ENCODE measurements at places on chromosomes 2 and 18.

- DNase-seq = no peak
Observed at GRCh38 chr2:78061301-78061700, 539.1 kb upstream of the LRRTM4 start.

GRCh38 chr2:41965909-41966295, 81.9 kb upstream of the PKDCC start:
- no peak for DNase-seq

DNA sequence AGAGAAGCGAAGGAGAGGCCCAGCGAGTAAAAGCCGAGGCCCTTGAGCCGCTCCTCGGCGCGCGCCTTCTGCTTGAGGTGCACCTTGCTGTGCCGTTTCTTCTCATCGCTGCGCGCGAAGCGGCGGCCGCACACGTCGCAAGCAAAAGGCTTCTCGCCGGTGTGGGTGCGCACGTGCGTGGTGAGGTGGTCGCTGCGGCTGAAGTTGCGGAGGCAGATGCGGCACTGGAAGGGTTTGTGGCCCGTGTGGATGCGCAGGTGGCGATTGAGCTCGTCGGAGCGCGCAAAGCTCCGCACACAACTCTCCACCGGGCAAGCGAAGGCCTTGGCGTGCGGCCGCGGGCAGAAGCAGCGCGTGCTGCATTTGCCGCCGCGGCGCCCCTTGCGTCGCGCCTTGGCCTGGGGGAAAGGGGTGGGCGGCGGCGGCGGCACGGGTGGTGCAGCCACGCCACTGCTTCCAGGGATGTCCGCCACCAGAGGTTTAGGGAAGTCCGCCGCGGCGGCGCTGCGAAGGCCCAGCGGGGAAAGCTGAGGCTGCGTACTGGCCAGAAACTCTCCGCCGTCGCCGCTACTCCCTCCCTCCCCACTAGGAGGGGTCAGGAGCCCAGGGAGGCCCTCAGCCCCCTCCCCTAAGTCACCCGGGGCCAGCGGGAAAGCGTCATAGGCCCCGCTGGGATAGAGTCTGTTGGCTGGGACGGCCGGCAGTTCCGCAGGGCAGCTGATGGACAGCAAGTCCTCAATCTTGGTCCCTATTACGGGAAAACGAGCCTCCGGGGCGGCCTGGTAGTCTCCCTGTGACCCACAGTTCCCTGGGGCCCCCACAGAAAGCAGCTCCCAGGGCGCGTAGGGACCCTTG, 1.7 kb downstream of the EGR4 start:
- no peak for DNase-seq

GRCh38 chr2:197028230-197028629, 101.7 kb upstream of the PGAP1 start:
- peak; percentile 8 for DNase-seq

GRCh38 chr18:54672846-54673475, 81.9 kb downstream of the DYNAP start:
- DNase-seq = no peak

DNA sequence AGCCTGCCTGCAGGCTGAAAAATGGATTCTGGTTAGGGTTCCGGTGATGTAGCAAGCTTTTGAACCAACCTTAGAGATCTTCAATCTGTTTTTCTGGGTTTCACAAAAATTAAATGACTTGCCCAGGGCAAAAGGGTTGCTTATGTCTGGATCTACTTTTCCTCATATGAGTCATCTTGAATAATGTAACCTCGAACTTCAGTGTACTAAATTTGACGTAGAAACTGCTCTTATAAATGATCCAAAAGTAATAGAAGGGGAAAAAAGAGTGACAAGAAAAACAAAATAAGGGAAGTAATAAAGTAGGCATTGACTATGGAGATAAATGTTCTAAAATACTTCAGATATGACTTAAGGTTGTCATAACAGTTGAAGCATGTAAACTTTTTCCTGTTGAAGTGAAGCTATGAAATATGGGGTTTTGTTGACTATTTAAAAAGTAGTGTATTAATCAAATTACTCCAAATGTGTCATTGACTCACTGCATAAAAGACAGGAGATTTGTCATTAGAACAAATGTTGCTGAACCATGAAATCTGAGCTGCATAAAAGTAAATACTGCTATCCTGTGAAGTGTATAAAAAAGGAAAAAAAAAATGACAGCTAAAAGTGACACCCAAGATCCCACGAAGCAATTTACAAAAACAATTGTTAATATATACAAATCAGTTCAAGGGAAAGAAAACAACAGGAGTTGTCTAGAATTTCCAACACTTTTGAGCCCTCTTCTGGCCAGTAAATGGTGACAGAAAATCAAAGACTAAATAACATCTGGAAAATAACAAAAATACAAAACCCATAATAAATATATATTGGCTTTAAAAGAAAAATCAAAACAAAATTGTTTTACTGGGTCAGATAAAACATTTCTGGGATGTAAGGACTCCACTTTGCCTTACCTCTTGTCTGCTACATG, 103.6 kb upstream of the SERPINE2 start:
- peak; percentile 57 for DNase-seq

GRCh38 chr18:76494231-76495005, 624 bp downstream of the ZNF516 start:
- DNase-seq = peak; percentile 39

DNA sequence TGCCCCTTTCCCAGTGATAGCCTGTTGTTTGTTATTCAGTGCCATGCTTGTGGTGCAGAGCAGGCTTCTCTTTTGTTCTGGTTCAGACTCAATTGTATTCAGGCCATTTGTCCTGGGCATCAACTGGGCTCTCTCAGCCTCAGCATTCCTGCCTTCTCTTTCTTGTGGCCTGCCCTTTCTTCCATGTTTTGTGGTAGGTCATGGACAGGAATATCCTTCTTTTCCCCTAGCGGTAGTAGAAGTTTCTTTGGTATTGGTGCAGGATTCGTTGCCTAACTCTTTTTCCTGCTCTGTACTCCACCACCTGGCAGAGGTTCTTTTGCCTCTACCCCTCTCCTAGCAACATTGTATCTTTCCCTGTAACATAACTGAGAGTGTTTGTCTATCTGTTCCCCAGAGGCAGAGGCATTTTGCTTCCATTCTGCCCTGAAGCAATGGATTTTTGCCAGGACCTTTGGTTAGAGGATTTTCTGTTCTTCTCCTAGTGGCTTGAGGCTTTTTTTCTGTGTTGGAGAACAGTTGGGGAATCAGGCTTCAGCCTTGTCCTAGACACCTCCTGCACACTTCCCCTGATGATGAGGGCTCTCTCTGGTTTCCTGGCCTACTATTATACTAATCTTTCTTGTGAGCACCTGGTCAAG, 68.5 kb downstream of the NCOA1 start:
- DNase-seq = no peak

DNA sequence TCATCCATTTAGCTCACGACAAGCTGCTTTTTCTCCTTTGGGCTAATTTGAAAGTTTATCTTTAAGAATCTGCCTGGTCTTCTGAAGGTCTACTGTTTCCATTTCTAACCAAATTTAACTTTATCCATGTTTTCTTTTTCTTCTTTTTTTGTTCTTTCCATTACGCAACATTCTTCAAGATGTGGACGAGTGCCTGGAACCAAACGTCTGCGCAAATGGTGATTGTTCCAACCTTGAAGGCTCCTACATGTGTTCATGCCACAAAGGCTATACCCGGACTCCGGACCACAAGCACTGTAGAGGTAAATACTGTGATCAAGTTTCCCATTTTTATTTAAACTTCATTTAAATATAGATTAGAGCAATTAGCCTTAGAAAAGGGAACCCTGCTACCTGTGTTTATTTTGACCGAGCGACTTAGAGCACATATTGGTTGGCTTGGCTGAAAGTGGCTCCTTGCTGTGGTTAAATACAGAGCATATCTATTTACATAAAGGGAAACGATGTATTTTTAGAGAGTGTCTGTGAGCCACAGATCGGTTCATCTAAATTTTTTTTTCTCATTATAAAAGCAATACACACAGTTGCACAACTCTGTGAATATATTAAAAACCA, 183.4 kb upstream of the RASGRP3 start:
- no peak for DNase-seq

DNA sequence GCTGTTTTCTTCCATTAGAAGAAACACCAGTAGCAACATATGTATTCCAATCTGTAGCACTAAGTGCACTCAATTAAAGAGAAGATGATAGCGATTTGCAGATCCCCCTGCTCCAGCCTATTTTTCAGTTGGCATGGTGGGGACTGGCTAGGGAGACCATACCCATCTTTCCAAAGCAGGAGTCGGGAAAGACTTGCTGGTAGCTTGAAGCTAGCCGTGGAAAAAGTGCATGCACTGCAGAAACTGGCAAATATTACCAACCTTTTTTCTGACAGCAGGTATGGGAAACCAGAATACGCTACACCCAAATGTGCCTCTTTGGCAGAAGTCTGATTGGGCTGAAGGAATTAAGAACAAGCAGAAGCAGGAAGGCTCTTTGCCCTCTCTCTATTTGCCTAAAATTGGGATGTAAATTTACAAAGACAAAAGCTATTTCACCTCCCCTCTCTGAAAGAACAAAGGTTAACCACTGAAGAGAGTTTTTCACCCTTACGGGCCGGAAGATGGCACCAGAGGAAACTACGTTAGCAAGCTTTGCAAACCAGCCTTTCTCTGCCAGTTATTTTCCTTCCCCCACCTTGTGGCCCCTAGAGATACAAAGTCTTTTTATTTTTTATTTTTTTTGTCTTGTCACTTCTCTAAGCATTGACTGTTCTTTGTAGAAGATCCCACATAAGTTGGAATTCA, 273.1 kb downstream of the DLGAP1 start:
- DNase-seq = no peak

- DNase-seq = no peak
Observed at GRCh38 chr2:105272176-105272575, 30.6 kb downstream of the GPR45 start.

DNA sequence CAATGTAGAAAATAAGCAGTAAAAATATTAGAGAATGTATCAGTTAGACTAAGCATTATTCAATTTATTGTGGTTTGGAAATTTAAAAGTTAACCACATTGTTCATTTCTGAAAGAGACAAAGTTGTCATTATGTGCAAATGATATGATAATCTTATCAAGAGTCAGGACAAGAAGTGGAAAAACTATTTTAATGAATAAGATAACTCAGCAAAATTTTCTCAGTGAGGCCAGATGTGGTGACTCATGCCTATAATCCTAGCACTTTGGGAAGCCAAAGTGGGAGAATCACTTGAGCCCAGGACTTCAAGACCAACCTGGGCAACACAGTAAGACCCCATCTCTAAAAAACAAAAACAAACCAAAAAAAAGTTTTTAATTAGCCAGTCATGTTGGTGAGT, 39.5 kb upstream of the CERS6 start:
- DNase-seq = no peak

- DNase-seq = no peak
Observed at GRCh38 chr2:156436497-156437085, 412 bp downstream of the GPD2 start.

DNA sequence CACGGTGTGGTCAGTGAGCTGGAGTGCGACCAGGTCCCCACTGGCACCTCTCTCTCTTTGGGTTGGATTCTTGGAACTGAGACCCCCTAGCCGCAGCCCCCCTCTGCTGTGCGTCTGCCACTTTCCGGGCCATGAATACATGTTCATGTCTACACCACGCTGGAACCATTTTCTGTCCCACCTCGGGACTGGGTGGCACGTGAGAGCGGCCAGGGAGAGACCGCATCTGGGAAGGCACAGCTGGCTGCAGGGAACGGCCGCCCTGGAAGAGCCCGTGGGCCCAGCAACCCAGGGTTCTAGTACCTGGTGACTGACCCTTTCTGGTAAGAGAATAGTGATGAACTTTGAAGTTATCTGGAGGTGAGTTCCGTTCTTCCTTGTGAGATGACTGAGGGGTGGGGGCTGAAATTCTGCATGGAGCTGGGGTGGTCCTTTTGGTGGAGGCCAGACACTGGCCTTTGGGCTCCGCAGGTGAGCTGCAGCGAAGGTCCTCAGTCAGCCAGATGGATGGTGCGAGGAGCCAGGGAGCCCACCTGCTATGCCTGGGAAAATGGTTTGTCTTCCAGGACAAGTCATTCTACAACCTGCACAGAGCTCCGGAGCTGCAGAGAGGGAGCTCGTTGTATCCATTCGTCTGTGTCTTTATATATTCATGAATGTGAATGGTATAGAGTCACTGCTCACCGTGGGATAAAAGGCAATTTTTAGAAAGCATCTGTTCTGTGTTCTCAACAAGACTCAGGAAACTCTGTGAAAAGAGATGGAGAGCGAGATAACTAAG, 223.5 kb downstream of the NDUFA10 start:
- DNase-seq = no peak

DNA sequence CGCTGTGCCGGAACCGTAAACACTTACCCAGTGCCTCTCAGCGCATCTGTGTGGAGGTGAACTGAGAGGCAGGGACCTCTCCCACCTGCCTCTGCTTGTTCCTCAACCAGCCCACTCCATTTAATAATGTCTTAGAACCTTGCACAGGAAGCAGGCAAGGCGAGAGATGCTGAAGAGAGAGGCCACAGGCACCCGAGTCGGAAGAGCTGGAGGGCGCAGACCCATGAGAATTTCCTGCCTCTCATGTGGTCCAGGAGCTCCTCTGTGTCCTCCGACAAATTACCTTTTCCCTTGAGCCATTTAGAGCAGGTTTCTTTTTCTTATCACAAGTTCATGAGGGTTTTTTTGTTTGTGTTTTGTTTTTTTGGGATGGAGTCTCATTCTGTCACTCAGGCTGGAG, 4.9 kb upstream of the RFX8 start:
- no peak for DNase-seq

DNA sequence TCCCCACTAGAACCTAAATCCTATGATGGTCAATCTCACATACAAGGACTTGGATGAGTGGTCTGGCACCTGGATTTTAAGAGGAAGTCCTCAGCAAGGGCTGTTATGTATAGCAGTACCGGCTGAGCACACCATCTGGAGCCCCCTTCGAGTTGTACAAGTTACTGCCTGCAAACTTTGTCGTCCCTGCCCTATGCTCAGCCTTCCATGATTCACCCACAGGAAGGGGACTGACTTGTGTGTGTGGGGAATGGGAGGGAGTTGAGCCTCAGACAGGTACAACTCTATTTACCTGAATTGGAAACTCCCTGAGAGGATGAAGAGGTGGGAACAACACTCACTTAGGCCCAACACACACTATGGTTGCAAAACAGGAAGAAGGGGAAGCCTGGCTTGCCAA, 186.6 kb downstream of the MYO5B start:
- DNase-seq = no peak

- no peak for DNase-seq
Observed at GRCh38 chr18:13434854-13435253, 216.3 kb downstream of the LDLRAD4 start.

DNA sequence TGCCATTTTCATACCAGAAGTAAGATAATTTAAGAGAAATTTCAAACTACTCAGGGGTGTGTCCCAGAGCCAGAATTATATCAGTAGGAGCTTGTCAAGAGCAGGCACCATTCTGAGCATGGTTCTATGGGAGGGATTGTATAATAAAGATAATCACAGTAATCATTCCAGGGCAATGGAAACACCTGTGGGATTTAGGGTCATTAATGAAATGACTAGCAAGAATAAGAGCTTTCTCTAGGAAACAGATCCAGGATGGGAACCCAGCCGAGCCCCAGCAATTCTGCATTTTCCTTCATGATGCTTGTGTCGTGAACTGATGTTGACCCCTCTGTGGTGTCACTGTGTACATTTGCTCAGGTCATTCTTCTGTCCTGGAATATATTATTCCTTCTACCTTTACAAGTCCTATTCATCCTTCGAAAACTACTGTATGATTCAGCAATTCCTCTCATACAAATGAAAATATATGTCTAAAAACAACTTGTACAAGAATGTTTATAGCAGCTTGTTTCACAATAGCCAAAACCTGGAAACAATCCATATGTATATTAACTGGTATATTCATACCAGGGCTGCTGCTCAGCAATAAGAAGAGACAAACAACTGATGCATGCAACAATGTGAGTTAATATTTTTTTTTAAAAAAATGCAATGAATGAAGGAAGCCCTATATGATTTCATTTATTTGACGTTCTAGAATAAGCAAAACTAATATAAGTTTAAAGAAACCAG, 687.8 kb upstream of the KLHL29 start:
- no peak for DNase-seq

- no peak for DNase-seq
Observed at GRCh38 chr2:156907806-156908205, 349.7 kb upstream of the GALNT5 start.
